ENCODE measurements at places on chromosomes 7 and 10.

DNA sequence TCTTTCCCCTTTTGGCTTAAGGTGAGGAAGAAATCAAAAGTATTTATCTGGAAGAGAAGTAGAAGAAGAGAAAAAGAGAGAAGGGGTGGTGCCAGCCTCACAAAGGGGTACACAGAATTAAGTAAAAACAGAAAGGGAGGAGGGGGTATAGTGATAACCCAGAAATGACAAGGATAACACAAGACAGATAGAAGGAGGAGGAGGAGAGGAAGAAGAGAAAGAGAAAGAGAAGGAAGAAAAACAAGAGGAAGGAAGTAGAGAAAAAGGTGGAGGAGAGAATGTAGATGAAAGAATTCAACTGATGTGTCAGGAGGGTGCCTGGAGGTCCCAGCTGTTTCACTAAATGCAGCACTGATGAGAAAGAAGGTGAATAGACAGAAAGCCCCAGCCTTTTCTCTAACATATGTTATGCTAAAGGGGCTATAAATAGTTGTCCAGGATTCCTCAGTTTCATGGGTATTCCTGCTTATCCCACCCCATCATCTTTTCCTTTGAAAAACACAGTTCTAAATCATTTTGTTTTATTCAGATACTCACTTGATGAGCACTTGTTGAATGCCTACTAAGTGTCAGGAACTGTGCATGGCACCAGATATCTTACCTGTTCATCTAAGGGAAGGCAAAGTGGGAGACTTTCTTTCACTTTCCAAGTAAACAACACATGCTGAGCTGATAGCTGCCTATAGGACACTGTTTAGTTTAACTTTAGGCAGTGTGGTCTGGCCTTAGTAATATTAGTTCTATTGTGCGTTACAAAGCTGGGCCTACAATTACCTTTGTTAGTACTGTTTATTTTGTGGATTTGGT, 8.0 kb downstream of the SEMA3E start:
- no peak for DNase-seq

- DNase-seq, result peak; percentile 47
These were observed 744 bp downstream of the FRAT2 start for GRCh38 chr10:97333601-97334369.

- no peak for DNase-seq
These were observed 98.5 kb downstream of the GNAI1 start for GRCh38 chr7:80232979-80233724.

DNA sequence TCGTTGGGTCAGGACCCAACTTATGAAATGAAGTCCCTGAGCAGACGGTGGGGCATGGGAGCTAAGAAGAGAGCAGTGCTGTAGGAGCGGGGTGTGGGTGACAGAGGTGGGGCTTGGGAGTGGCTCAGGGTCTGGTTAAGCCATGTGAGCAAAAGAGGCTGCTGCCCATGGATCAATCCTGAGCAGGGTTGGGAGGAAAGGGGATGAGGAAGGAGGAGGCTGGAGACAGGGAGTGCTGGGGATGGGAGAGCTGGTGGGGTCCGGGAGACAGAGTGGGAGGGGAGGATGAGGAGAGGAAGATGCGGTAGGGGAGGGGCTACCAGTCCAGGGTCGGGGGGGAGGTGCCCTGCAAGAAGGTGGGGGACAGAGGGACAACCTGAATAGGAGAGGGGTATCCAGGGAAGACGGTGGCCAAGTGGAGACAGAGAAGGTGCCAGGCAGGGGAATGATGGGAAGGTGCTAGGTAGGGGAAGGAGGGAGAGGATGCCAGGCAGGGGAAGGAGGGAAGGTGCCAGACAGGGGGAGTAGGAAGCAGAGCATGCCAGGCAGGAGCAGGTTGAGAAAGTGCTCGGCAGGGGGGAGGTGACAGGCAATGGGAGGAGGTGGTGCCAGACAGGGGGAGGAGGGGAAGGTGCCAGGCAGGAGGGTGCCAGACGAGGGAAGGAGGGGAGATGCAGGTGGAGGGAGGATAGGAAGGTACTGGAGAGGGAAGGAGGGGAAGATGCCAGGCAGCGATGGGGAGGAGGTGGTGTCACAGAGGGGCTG, 27.5 kb upstream of the SMARCD3 start:
- no peak for DNase-seq

DNA sequence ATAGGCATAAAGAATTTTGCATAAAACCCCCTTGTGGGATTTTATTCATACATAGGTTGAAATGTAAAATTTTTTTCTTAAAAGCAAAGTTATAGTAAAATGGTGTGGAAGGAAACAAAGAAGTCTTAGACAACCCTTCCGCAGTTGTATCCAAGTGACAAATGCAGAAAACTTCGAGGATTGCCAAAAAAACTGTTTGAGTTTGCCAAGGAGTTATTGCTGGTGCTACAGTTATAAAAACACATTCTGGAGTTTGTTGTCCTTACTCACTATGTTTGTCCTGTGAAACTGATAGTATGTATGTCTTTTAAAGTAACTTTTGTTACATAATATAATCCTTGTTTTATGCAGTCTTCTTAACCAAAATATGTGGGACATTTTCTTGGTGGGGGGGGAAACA, 120.3 kb downstream of the FOXP2 start:
- DNase-seq, result no peak

DNA sequence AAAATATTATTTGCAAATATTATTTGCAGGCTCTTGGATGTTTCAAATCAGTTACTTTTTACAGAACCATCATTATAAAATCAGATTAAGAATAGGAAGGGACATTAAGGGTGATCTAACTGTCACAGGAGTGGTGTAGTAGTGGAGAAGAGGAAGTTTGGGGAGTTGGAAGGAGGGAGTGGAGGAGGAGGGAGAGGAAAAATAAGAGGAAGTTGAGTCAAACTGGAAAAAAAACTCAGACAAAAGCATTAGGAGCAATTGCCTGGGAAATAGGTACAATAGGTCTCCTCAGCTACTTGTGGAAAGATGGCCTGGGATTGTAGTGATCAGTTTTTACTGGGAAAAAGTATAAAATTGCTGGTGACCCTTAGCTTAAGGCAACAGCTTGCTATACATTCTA, 77.7 kb upstream of the GPR37 start:
- no peak for DNase-seq

GRCh38 chr7:115582956-115583355, 447.6 kb downstream of the TFEC start:
- no peak for DNase-seq

DNA sequence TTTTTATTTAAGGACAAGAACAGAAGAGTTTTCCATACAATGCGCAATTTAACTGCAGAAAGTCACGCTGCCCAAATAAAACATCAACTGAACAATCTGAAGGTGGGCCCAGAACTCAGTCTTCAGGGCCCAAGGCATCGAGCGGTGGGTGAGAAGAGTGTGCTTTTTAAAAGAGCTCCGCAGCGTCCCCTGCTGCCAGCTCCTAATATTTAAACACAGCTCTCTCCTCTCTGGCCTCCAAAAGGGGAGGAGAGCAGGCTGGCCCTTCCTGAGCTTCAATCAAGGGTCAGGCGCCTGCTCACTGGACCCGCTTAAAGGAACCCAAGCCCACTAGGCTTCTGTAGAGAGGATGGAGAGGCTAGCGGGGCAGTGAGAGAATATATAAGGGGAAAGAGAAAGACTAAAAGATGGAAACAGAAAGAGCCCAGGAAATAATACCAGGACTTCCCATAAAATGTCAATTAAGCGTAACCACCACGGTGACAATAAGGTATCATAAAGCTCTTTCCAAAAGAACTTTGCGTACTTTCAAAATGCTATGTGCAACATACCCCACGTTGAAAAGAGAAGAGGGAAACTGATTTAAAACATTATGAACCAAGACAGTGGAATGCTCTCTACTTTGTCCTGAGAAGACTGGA, 2.8 kb downstream of the FAM53B start:
- DNase-seq, result peak; percentile 71

DNA sequence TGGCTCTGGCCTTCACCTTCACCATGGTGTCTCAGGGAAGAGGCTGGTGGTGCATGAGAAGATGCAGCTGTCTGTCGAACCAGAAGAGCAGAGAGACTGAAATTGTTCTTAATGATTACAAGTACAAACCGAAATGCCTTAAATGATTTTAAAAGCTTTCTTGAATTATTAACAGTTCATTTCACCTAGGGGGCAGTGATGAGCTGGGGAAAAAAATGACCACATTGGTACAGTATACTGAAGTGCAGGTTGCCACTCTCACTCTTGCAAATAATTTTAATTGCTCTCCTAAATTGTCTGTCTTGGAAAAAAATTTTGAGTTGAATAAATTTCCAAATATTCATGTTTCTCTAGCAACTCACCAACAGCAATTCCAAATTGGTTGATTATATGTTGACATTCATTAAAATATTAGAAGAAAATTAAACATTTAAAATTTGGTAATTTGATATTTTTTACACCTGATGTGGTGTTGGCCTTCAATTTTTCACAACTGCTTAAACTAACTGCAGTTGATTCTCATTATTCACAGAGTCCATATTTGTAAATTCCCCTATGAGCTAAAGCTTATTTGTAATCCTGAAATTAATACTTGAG, 692.6 kb downstream of the ZWINT start:
- peak; percentile 76 for DNase-seq

DNA sequence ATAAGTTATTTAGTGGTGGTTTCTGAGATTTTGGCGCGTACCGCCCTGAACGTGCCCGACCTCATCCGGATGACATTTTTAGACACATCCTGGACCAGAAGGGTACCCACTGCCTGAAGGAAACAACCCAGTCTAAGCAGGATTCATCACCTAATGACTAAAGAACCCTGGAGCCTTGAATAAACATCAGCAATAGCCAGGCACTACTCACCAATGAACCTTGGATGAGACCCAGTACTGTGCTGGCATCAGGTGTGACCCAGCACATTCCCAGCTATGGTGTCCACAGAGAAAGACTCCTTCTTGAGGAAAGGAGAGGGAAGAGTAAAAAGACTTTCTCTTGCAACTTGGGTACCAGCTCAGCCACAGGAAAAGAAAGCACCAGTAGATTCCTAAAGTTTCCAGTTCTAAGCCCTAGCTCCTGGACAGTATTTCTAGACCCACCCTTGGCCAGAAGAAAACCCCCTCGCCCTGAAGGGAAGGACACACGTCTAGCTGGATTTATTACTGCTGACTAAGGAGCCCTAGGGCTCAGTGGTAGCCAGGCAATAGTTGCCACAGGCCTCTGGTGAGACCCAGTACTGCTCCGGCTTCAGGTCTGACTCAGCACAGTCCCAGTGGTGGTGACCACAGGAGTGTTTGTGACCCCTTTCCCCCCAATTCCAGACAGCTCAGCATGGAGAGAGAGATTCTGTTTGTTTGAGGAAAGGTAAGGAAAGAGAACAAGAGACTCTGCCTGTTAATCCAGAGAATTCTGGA, 32.5 kb downstream of the ZNF277 start:
- DNase-seq, result peak; percentile 94

- no peak for DNase-seq
These were observed 130.5 kb downstream of the CPED1 start for GRCh38 chr7:121119047-121119446.

DNA sequence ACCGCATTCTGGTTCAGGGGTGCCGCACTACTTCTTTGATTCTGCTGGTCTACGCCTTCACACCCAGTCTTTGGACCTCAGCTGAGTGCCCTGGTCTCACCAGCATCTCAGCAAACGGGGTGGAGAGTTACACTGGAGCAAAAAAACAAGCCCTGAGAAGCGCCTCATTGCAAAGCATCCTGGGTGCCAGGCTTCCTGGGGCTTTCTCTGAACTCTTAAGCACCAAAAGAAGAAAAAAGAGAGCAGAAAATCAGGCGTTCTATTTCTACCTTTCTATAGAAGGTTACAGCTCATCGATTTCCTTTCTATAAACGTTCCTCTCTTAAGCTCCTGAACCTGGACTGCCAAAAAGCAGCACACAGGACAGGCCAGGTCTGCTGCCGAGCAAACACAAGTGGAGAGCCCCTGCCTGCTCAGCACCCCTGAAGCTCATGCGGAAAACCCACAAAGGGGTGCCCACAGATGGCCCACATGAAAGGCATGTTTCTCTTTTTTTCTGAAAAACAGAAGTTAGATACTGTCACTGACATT, 217.9 kb downstream of the SFMBT2 start:
- no peak for DNase-seq

- peak; percentile 43 for DNase-seq
These were observed 162.4 kb downstream of the NRF1 start for GRCh38 chr7:129773871-129774270.

DNA sequence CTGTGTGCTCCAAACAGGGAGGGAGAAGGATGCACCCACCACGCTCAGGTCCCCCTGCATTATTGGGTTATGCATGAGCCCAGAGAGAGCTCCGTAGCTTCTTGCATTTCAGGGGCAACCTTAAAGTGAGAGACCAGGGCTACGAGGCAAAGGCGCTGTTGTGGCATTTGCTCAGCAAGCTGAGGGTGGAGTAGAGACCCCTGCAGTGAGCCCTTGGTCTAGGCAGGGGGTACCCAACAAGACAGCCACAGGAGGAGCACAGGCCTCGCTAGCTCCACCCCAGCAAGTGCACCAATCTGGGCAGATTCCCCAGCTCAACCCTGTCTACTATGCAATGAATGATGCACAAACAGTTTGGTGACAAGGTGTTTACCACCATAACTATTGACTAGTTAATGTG, 198.4 kb downstream of the CALN1 start:
- no peak for DNase-seq

- DNase-seq, result no peak
These were observed 284.5 kb downstream of the CELF2 start for GRCh38 chr10:11302181-11302580.

GRCh38 chr10:76026176-76026771, 594.9 kb downstream of the LRMDA start:
- peak; percentile 97 for DNase-seq

GRCh38 chr10:3904419-3904960, 119.5 kb upstream of the KLF6 start:
- DNase-seq, result no peak

GRCh38 chr7:50092579-50093491, at the start of gene ZPBP:
Gene ZPBP, minus strand, starts transcription at chr7:50093246. Its CDS starts 52 bp downstream, at chr7:50093194.
- peak; percentile 67 for DNase-seq

DNA sequence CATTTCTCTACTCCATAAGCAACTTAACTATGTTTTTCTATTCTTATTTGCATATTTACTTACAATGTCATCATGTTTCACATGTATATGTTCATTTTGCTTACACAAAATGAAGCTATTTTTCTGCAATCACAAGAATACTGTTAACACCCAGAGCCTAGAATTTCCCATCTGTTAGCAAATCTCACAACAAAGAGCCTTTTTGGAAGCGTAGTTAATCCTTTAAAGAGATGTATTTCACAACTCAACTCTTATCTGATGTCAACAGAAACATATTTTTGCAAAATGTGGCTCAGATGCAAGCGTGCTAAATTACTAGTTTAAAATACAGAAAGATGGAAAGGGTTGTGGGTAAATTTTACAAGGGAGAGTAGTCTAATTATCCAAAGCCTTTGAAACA, 110.6 kb upstream of the COL1A2 start:
- DNase-seq, result no peak

DNA sequence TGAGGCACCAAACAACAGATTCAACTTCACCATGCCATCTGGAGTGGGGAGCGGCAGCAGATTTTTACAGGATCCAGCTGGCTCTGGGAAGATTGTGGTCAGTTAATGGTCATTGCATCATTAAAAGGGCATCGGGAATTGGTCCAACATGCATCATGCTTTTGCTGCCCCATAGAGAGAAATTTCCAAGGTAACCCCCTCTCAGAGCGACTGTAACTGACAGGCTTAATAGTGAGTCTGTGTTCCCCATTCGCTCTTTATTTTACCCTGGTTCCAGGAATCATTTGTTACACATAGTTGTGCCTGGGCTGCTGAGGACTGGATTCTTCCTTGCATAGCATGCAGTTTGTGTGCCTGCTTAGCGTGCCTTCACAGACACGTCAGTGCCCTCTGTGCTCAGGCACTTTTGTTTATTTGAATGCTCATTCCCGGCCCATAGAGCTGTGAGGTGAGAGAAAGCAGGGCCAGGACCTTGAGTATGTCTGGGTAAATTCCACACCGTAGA, 49.9 kb downstream of the CDHR3 start:
- no peak for DNase-seq
